ENCODE measurements at places on chromosomes 2 and 18. TPM values are rescaled to one million over a fixed set of nuclear protein-coding genes. Genes with fewer than 3 reads are reported as not detected.

The IL37 gene
- 0.39 TPM for total RNA-seq

The RND3 gene
- not detected for total RNA-seq

The UGT1A5 gene
- total RNA-seq: not detected

The PLEK gene
- total RNA-seq: 3.9 TPM

The IL1RL2 gene
- total RNA-seq: not detected

The DYNAP gene
- total RNA-seq: not detected

The NPAS2 gene
- 1.5 TPM for total RNA-seq

The VWC2L gene
- total RNA-seq: not detected

The HOXD13 gene
- total RNA-seq: not detected

The LRATD1 gene
- not detected for total RNA-seq

The ANO7 gene
- total RNA-seq: 0.61 TPM

The ANKRD30B gene
- not detected for total RNA-seq

The PNO1 gene
- 16.0 TPM for total RNA-seq

The ARHGAP15 gene
- total RNA-seq: 182 TPM

The PTCD3 gene
- 137 TPM for total RNA-seq

The MRPL44 gene
- total RNA-seq: 28.9 TPM

The KANSL1L gene
- total RNA-seq: 5.4 TPM

The WDR35 gene
- 4.1 TPM for total RNA-seq

The NEMP2 gene
- total RNA-seq: 16.8 TPM

The LINC00305 gene
- total RNA-seq: not detected

The FBXO41 gene
- 16.6 TPM for total RNA-seq

The SLC9A4 gene
- total RNA-seq: 0.20 TPM
